GM23248 (cell line): ENCODE measurements at places on chromosomes 7 and 10. TPM values are rescaled to one million over a fixed set of nuclear protein-coding genes. Genes with fewer than 3 reads are reported as not detected.

DGKB gene
- 0.43 and 1.7 TPM in 2 replicates for polyA plus RNA-seq

GARIN1A gene
- 0.28 and 0.42 TPM in 2 replicates for polyA plus RNA-seq

NKX2-3 gene
- polyA plus RNA-seq, result not detected in 2 replicates

AEBP1 gene
- polyA plus RNA-seq, result 46.6 and 47.0 TPM in 2 replicates

CUBN gene
- polyA plus RNA-seq, result 0.23 and 0.41 TPM in 2 replicates

ALDH18A1 gene
- 92.4 and 97.2 TPM in 2 replicates for polyA plus RNA-seq

RARRES2 gene
- polyA plus RNA-seq, result not detected in 2 replicates

DRGX gene
- polyA plus RNA-seq, result 0.09 and 0.20 TPM in 2 replicates

SLC26A4 gene
- polyA plus RNA-seq, result 0.10 and 0.24 TPM in 2 replicates

STOX1 gene
- polyA plus RNA-seq, result not detected in 2 replicates

FFAR4 gene
- not detected in 2 replicates for polyA plus RNA-seq

PKD1L1 gene
- 0.05 and 0.06 TPM in 2 replicates for polyA plus RNA-seq

CUZD1 gene
- 0.22 and 0.31 TPM in 2 replicates for polyA plus RNA-seq

CYP3A4 gene
- not detected in 2 replicates for polyA plus RNA-seq

WEE2 gene
- polyA plus RNA-seq, result not detected in 2 replicates

MKX gene
- 35.9 and 36.2 TPM in 2 replicates for polyA plus RNA-seq

ADGRA1 gene
- polyA plus RNA-seq, result not detected in 2 replicates

TAS2R41 gene
- not detected in 2 replicates for polyA plus RNA-seq
